ENCODE measurements at places on chromosomes 7 and 10.

GRCh38 chr7:153389261-153389660 lies 629.7 kb downstream of the ACTR3B start:
- no peak for DNase-seq

GRCh38 chr10:114276066-114276465 lies 37.0 kb downstream of the VWA2 start:
- DNase-seq: no peak

DNA sequence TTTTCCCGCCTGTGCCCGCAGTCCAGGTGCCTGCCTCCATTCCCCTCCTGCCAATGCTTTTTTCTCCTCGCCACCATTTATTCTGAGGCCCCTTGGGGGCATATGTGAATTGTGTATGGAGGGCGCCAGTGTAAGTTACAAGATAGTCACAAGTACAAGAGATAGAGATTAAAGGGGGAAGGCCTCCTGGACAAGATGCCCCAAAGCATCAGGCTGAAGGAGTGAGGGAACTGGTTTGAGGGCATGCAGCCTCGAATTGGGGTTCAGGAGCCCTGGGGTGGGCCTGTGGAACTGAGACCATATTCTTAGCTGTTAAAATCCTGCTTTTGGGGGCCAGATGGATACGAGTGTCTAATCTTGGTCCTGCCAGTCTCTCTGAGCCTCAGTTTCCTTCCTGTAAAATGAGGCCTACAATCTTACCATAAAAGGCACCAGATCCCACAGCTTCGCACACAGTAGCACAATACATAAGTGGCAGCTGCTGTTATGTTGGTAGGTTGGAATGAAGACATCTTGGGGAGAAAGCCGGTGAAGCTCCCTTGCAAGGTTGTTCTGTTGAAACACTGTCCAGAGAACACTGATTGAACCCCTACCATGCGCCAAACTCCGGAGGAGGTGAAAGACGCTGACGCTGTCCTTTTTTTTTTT lies 545 bp upstream of the COMTD1 start:
- DNase-seq: no peak

DNA sequence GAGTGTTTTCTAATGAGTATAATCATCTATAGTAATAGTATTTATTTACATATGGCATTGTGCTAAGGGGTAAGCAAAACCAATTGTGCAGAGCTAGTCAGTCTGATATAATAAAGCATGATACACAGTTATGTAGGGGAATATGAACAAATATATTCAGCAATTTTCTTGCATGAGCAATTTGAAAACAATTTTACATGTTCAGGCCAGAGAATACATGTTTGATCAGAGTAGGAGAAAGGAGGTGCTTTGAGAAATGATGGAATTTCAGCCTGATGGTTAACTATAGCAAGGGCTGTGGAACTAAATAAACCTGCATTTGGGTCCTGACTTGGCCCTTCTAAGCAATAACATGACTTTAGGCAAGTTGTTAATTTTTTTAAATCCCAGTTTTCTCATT lies 214.5 kb downstream of the TWIST1 start:
- no peak for DNase-seq

GRCh38 chr10:100826983-100827818 lies 81.8 kb downstream of the PAX2 start:
- no peak for DNase-seq

- no peak for DNase-seq
Measured at GRCh38 chr10:101092881-101093354, 31.1 kb downstream of the KAZALD1 start.

- no peak for DNase-seq
Measured at GRCh38 chr10:60853107-60853506, 74.8 kb downstream of the CDK1 start.

GRCh38 chr7:288671-289101 lies 1.3 kb upstream of the FOXL3 start:
- DNase-seq: no peak

DNA sequence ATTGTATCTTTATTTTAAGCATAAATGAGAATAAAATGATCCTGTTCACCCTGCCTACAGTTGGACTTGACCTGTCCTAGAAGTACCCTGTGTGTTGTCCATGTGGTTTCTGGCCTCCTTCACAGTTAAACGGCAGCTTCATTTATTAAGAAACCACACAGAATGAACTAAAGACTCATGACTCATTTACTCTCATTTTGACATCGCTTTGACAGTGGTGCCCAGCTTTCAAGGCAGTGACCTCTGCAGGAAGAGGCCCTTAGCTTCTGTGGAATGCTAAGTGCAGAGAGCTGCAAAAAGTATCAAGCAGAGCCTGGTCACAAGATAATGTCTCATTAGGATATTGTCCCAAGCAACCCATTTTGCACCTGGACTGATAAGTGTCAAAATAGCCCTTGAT lies 93.4 kb downstream of the AVL9 start:
- DNase-seq: peak; percentile 28

DNA sequence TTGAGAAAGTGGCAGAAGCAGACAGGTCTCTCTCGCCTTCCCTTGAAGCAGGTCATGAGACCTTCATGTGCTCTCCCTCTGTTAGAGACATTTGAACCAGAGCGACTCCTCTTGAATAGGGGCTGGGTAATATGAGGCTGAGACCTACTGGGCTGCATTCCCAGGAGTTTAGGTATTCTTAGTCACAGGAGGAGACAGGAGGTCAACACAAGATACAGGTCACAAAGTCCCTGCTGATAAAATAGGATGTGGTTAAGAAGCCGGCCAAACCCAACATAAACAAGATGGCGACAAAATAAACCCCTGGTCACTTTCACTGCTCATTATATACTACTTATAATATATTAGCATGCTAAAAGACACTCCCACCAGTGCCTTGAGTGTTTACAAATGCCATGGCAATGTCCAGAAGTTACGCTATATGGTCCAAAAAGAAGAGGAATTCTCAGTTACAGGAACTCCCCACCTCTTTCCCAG lies 43.5 kb upstream of the MSRB2 start:
- DNase-seq: no peak

- DNase-seq: peak; percentile 99
Measured at GRCh38 chr10:14837757-14838581, at the start of the genes CDNF, HSPA14 and MSANTD7. TSS of gene CDNF (minus strand) at chr10:14838037. CDS start at chr10:14837946, 91 bp downstream. TSS of gene HSPA14 (plus strand) at chr10:14838306. CDS start at chr10:14838403, 97 bp downstream. TSS of gene MSANTD7 (plus strand) at chr10:14838306. CDS start at chr10:14842285, 3,979 bp downstream.

DNA sequence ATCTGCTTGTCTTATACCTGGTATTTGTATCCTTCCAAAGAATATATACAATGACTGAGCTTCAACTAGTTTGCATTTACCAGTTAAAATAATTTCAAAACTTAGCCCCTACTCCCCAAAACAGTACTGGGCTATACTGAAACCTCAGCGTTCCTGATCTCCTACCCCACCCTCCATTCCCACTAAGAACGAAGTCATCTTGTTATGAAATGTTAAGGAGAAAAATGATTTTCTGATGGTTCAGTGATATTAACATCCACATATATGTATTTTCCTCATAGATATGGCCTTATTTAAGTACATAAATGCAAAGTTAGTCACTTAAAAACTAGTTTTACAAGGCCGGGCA lies 28.9 kb upstream of the ANAPC16 start:
- no peak for DNase-seq

GRCh38 chr10:93272884-93273675 lies 199.4 kb downstream of the CYP26A1 start:
- no peak for DNase-seq

- DNase-seq: peak; percentile 0
Measured at GRCh38 chr10:98748298-98748697, 301.6 kb upstream of the HPS1 start.

DNA sequence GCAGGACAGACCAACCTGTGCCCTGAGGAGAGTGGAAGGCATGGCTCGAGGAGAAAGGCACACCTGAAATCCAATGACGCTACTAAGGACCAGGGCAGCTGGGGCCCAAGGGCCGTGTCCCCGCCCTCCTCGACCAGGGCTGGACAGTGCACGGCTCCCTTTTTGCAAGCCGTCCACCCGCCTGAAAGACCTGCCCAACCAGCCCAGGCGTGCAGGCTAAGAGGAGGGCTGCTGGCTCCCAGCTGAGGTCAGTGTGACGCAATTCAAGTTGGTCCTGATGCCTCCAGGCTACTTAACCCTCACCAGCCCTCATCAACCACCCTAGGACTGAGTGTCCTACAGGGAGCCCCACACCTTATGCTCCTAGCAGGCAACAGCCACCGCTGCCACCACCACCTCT lies 69.3 kb downstream of the DLG5 start:
- DNase-seq: no peak

GRCh38 chr7:106729720-106730385 lies 68.9 kb upstream of the CCDC71L start:
- no peak for DNase-seq

DNA sequence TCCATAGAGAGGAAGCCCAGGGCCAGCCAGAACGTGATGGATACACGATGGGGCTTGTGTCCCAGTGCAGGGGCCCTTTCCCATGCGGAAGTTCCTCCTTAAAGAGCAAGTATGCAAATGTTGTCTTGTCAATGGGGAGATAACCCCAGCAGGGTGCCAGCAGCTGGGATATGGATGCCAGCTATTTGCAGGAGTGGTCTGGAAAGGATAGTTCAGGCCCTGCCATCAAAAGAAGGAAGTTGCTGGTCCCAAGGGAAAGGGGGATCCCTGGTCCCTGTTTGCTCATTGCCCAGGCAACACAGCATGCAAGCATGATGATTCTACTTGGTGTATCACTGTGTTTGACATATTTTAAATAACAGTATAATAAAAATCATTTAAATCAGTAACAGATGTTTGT lies 73.1 kb upstream of the HECW1 start:
- peak; percentile 32 for DNase-seq

- DNase-seq: no peak
Measured at GRCh38 chr7:105325216-105325904, 63.4 kb downstream of the SRPK2 start.

GRCh38 chr10:100186253-100187212 lies 704 bp upstream of the ERLIN1 start:
- DNase-seq: peak; percentile 27

DNA sequence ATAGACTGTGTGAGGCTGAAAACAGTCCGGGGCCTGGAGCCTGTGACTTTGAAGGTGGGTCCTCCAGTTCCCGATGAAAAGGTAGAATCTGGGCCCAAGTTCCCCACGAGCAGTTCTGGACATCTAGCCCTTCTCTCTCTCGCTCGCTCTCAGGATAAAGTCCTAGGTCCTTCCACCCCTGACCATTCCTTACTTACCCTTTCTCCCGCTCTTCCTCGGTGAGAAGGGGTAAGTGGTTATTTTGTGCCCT lies 713 bp downstream of the IMMP2L start:
- DNase-seq: no peak

DNA sequence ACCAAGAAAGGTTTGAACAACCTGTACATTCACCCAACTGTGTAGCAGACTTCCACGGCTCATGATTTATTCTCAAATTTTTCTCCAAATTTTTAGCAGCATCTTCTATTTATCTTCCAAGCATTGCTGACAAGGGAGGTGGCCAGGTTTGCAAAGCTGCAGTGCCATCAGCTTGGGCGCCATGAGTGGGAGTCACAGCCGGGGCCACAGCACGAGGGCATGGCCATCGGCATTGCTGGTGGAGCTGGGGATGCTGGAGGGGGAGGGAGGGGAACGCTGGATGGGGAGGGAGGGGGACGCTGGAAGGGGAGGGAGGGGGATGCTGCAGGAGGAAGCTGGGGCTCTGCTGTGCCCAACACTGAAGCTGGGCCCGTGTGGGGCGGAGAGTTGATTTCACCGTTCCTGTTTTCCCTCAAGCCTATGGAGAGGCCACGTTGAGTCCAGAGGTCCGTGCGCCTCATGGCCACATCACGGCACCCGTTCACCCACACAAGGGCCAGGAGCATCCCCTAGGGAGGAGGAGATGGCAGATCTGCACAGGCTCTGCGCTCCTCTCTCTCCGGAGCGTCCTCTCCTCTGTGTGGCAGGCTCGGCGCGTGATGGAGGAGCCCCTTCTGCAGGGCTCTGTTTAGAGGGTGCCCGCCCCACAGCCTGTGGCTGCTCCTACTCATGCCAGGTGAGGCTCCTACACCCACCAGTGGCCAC lies 520.2 kb downstream of the DNAJB6 start:
- no peak for DNase-seq

DNA sequence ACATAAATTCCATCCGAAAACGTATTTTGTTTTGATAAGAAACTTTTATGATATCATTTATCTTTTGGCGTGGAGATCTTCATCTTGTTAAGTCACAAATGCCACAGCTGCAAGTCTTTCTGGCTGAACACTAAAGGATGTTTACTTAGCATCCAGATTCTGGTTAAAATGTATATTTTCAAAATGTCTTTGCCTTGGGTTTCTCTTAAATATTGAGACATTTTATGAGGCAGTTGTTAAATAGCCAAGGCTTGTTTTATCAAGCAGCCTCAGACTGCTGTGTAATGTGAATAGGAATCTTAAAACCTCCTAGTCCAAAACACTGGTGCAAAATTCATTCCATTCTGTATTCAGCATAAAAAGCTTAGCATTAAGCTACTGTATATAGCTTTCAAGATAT lies 136.3 kb upstream of the FZD1 start:
- DNase-seq: no peak

- DNase-seq: no peak
Measured at GRCh38 chr10:15627617-15628196, 92.0 kb downstream of the ITGA8 start.

DNA sequence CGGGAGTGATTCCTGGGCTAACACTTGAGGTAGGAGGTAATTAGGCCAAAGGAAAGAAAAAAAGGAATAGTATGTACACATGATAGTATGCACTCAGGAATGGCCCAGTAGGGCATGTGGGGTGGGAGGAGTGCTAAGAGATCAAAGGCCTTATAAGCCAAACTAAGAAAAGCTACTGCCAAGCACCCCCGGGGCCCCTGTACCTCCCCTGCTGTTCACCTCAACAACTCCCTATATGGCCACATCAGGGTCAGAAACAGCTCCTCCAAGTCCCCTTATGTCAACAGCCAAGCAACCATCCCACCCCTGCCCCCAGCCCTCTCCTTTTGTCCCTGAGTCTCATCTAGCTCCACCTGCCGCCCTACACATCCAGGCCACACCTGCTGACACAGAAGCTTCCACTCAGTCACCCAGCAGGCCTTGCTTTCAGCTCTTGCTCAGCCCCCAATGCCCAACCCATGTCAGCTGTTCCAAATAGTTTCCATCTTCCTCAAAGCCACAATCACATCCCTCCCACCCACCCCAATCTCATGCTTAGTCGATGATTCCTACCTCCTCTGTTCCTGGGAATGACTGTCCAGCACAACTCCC lies 80.2 kb downstream of the SORBS1 start:
- no peak for DNase-seq

GRCh38 chr7:16697507-16698199 lies 51.7 kb downstream of the BZW2 start:
- DNase-seq: no peak

GRCh38 chr7:36096460-36097095 lies 56.5 kb upstream of the EEPD1 start:
- no peak for DNase-seq

DNA sequence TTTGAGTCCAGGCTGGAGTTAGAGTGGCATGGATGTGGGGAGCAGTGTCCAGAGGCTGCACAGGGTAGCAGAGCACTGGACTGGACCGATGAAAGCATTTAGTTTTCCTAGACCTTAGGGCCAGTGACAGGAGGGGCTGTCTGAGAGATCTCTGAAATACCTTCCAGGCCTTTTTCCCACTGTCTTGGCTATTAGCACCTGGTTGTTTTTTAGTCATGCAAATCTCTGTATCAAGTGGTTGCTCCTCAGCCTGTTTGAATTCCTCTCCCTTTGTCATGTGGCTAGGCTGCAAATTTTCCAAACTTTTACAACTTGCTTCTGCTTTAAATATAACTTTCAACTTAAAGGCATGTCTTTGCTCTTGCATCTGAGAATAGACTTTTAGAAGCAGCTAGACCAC lies 504.3 kb upstream of the VSTM2A start:
- DNase-seq: no peak

Measured in fibroblast of the conjunctiva (primary cell).